Left colon (tissue), 2 donors: ENCODE measurements at places on chromosomes 2 and 18. TPM values are rescaled to one million over a fixed set of nuclear protein-coding genes. Genes with fewer than 3 reads are reported as not detected.

The ST6GAL2 gene
- total RNA-seq: 1.8 TPM

The IL36A gene
- total RNA-seq: not detected

The TLX2 gene
- total RNA-seq: not detected

The PRKRA gene
- 31.1 TPM for total RNA-seq

The BCS1L gene
- total RNA-seq: 29.5 TPM
